ENCODE measurements at places on chromosomes 6 and 20. TPM values are rescaled to one million over a fixed set of nuclear protein-coding genes. Genes with fewer than 3 reads are reported as not detected.

The LZTS3 gene
- 4.8 TPM for total RNA-seq

The SLC17A3 gene
- not detected for total RNA-seq

The SOX4 gene
- 46.5 TPM for total RNA-seq

The GJA10 gene
- total RNA-seq, result not detected

The DUSP15 gene
- 0.44 TPM for total RNA-seq

The LRFN2 gene
- not detected for total RNA-seq

The ERVFRD-1 gene
- 6.5 TPM for total RNA-seq

The RSPH4A gene
- total RNA-seq, result 0.10 TPM

The OR2B2 gene
- not detected for total RNA-seq

The POM121L2 gene
- not detected for total RNA-seq

Data from mammary microvascular endothelial cell (primary cell).